ENCODE measurements at places on chromosomes 7 and 10.
A peak's percentile ranks its signal among the peaks of the same experiment; 100 is the strongest.

- DNase-seq, result no peak
Measured at GRCh38 chr10:16788125-16788524, 29.1 kb downstream of the RSU1 start.

- no peak for DNase-seq
Measured at GRCh38 chr10:43260117-43260761, 6.6 kb downstream of the RASGEF1A start.

DNA sequence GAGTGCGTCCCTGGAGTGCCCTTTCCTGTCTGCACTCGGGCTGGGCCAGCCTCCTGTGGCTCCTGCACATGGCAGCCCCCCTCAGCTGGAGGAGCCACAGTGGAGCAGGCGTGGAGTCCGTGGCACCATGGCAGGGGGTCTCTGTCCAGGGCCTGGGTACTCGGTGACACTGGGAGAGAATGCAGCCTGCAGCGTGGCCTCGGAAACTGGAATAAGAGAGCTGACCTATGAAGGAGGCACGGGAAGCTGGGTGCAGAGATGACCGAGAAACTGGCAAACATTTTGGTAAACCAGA, 25.8 kb upstream of the WDFY4 start:
- DNase-seq, result no peak

DNA sequence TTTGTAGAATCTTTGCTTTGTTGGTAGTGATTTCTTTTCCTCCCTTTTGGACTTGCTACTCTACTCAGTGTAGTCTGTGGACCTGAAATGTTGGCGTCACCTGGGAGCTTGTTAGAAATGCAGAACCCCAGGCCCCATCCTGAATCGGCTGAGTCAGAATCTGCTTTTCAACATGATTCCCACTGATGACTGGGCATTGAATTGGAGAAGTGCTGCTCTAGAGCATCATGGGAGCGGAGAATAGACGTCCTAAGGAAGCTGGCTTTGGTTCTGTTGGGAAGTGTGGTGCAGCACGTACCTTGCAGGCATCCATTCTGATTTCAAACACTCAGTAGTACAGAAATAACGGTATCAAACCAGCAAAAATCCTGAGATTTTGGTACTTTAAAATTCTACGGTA, 54.7 kb downstream of the RBM33 start:
- no peak for DNase-seq

DNA sequence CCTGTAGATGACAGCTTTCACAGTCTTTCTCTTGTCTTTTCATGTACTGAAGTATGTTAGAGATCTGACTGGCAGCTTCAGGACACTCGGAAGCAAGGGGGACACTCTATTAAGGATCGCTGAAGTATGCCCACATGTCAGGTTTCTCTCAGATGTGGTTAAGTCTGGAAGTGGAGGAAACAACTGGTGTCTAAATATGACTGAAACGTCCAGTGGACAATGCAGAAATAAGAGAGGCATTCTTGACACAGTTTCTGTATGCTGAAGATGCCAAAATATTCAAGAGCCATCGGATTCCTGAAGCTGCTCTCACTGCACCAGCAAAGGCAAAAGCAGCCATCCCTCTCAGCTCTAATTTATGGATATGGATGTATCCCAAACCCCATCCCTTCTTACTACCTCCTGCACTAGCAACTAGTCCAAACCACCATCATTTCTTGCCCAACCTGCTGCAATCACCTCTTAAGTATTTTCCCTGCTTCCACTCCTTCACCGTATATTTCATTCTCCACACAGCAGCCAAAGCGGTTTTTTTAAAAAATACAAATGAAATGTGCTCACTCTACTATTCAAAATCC, 113.4 kb downstream of the REEP3 start:
- no peak for DNase-seq

DNA sequence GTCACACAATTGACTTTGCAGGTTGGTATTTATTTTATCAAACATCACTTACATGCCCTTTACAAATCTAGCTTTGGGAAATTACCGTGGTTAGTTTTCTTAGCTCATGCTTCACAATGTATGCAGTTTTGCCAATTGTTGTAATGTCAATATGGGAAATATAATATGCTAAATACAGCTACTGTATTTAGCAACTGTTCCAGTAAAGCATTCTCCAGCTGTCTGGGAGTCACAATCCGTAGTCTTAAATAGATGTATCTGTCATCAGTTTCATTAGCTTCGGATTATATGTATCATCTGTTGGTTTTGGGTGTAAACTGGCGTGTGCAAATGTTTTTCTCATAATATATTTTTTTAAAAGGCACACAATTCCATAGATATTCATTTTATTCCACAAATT, 19.4 kb upstream of the AHR start:
- no peak for DNase-seq

DNA sequence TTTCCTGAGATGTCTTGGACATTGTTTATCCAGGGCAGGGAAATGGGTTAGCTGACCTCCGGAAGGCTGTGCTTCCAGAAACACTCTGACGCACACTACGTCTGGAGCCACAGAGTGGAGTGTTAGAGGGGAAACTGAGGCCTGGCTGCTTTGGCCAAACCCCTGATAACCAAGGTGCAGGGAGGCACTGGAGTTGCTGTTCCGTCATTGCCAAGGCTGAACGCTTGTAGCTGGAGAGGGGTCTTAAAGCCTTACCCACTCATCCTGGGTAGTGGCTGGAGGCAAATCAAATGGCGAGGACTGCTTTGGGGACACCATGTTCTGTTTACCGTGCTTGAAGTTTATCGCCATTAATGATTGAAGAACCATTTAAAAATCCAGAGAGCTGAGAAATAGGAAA, 604.1 kb upstream of the FOXK1 start:
- DNase-seq, result no peak

DNA sequence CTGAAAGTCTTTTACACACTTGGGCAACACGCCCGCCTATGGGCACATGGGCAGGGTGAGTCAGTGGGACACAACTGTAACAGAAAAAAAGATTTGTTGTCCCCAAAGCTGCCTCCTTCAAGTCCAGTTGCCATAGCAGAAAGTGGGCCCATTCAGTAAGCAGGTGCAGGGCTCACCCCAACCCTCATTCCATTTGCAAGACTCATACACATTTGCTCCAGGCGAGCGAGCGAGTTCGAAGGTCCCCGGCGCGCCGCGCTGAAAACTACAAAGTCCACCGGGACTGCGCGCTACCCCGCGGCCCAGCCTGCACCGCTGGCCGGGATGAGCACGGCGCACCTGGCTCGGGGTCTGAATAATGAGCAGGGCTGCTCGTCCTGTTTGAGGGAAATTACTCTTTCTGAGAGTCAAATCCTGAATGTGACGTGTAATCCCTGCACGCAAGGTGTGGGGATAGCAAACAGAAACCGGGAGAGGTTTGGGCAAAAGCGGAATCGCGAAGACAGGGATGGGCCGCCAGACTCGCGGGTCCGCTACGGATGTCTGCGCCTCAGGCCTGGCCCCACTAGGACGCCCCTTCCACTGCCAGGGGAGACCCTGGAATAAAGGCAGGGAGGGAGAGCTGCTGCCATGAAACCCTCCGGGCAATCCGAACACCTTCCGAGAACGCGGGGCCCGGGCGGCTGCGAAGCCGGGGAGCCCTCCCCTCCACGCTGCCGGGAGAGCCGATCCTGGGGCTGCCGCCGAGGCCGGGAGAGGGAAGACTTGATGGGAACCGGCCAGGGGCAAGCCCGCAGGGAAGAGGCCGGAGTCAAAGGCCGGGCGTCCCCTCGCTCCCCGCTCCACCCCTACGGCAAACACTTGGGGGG, 982 bp downstream of the COBL start:
- no peak for DNase-seq

- DNase-seq, result no peak
Measured at GRCh38 chr7:40827222-40828085, 692.6 kb downstream of the SUGCT start.

DNA sequence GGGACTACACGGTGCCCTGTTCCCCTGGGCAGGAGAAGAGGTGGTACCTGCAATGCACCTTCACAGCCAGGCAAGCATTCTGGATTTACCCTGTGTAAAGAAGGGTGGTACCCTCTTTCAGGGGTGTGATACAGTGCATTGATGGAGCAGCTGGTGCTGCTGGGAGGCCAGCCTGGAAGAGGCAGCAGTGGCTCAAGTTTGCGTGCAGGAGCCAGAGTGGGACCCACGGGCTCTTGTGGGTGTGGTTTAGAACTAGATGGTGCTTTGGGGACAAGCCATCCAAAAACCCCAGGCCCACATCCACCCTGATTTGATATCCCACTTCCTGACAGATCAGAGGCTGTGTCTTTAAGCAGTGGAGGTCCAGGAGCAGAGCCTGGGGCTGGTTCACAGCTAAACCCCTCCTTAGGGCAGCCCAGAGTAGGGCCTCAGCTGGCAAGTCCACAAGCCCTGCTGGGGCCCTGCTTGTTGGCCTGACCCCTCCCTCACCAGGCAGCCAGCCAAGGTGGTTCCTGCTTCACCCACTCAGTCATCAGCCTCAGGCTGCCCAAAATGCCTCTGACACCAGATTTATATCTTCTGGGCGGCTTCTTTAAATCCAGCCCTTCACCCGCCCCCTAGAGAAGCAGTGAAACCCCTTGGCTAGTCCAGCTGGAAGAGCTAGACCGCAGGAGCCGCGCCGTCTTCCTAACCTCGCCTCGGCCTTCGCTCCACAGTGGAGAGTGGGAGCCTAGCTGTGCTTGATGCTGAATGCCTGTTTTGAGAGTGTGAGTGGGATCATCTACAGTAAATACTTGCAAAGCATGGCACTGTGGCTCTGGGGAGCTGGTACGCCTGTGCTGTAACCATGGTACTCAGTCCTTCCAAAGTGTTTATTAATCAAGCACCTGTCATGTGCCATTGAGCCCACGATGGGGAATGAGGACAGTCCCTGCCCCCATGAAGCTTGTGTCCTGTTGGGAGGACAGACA, 1.4 kb upstream of the ASIC3 start:
- no peak for DNase-seq

DNA sequence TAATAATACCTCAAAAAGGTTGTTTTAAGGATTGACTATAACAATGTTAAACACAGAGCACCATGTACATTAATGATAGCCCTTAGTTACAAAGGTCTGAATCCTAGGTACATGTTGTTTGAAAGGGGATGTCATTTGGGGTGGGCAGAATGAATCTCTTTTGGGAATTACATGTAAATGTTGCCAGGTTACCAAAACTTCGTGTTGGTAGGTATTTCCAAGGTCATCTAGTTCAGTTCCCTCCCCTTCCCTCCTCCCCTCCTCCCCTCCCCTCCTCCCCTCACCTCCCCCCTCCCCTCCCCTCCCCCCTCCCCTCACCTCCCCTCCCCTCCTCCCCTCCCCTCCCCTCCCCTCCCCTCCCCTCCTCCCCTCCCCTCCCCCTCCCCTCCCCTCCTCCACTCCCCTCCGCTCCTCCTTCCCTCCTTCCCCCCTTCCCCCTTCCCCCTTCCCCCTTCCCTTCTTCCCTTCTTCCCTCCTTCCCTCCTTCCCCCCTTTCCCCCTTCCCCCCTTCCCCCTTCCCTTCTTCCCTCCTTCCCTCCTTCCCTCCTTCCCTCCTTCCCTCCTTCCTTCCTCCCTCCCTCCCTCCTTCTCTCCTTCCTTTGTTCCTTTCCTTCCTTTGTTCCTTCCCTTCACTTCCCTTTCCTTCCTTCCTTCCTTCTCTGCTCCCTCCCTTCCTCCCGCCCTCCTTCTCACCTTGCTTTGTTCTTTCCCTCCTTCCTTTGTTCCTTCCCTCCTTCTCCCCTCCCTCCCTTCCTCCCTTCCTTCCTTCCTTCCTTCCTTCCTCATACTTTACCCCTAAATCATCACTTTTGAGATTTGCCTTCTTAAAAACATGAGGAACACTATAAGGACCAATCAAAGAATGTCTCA, 8.1 kb downstream of the VTI1A start:
- DNase-seq, result no peak

- no peak for DNase-seq
Measured at GRCh38 chr10:55160655-55161283, 359.7 kb upstream of the PCDH15 start.

- no peak for DNase-seq
Measured at GRCh38 chr10:132707121-132707775, 78.7 kb downstream of the NKX6-2 start.

GRCh38 chr10:123484722-123485121, 181.4 kb upstream of the GPR26 start:
- DNase-seq, result no peak

GRCh38 chr7:106626376-106627164, 34.4 kb downstream of the CCDC71L start:
- DNase-seq, result peak; percentile 70

- DNase-seq, result peak; percentile 87
Measured at GRCh38 chr7:112431803-112432202, 18.5 kb upstream of the IFRD1 start.

GRCh38 chr7:85802211-85802610, 615.4 kb upstream of the SEMA3D start:
- DNase-seq, result no peak

GRCh38 chr10:58698777-58699356, 186.2 kb downstream of the BICC1 start:
- DNase-seq, result peak; percentile 10

DNA sequence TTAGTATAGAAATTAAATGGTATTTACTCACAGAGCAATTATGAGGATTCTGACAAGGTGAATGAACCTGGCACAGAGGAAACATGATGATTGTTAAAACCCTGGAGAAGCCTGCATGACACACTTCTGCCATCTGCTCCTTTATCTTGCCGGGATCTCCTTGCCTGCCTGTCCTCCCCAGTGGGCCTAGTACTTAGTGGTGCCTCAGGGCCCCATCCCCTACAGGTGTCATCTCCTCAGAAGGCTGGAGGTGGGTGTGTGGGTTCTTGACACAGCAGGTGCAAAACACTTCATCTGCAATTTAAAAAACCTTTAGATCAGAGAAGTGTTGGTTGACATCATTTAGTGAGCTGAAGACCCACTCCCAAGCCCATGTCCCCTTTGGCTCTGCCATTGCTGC, 261.2 kb downstream of the ADRA2A start:
- no peak for DNase-seq

- peak; percentile 42 for DNase-seq
Measured at GRCh38 chr7:129550693-129551360, 48.5 kb downstream of the SMKR1 start.

DNA sequence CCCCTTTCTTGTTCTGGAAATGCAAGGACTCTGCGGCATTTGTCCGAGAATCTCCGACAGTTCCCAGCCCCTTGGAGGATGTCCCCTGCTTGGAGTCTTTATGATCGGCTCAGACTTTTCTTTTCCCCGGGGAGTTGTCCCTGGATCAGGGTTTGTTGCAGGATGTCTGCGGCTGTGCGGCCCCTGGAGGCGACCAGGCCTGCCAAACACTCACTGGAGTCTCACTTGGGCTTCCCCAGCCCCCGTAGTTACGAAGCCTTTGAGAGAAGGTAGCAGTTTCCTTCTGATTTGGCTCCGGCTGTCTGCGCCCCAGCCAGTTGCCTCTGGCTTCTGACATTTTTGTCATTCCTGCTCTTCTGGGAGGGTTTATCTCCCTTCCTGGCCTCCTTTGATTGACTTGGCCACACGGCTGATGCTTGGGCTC, 16.1 kb downstream of the COL26A1 start:
- DNase-seq, result no peak

All from LNCaP clone FGC (cell line).